ENCODE measurements at places on chromosomes 11 and 22.

GRCh38 chr11:47950396-47950795, 30.0 kb upstream of the PTPRJ start:
- no peak for DNase-seq

GRCh38 chr22:19931514-19931913, 10.1 kb upstream of the COMT start:
- DNase-seq: no peak

GRCh38 chr22:40818192-40818746, 877 bp downstream of the SLC25A17 start:
- DNase-seq: no peak

- DNase-seq: no peak
Measured at GRCh38 chr22:38802671-38803121, 8.8 kb upstream of the DNAL4 start.

- no peak for DNase-seq
Measured at GRCh38 chr22:23908587-23909205, 14.5 kb downstream of the MIF start.

DNA sequence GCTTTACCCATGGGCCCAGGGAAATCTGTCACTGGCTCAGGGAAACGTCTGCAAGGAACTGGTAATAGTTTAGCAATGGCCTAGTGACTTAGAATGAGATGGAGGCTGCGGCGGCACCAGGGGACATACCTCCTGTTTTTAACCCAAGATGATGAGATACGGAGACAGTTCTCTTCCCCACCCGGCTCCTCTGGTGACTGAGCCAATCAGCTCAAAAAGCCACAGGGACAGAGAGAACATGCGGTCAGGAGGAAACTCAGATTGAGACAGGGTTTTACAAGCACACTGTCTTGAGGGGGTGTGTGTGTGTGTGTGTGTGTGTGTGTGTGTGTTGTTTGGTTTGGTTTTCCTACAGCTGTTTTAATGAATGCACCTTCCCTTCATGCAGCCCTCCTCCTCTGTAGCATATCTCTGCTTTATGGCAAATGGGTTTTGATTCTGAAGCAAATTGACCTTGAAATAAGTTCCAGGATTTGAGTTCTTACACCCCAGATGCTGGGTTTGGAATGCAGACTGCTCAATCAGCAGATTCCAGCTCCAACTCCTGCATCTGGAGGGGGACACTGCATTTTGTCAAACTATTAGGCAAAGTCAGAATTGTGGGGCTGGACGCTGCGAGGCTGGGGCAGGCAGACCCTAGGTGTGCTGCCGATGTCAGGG, 246.2 kb downstream of the NTM start:
- DNase-seq: no peak

DNA sequence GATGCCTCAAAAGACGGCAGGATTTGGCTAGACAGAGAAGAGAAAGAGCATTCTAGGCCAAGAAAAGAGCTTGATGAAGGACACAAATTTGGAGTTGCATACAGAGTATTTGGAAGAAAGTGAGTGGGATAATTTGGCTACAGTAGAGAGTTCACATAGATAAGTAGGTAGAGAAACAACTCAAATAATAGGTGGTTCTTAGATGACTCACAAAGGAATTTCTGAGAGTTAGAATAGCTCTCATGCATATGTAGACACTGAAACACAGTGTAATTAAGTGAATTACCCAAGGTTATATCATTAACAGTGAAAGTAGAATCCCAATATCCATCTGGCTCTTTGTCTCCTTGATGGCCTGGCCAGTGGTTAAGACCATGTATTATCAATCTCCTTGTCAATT, 228.6 kb upstream of the DDI1 start:
- DNase-seq: no peak

GRCh38 chr11:128938156-128938885, 4.3 kb downstream of the TP53AIP1 start:
- no peak for DNase-seq

DNA sequence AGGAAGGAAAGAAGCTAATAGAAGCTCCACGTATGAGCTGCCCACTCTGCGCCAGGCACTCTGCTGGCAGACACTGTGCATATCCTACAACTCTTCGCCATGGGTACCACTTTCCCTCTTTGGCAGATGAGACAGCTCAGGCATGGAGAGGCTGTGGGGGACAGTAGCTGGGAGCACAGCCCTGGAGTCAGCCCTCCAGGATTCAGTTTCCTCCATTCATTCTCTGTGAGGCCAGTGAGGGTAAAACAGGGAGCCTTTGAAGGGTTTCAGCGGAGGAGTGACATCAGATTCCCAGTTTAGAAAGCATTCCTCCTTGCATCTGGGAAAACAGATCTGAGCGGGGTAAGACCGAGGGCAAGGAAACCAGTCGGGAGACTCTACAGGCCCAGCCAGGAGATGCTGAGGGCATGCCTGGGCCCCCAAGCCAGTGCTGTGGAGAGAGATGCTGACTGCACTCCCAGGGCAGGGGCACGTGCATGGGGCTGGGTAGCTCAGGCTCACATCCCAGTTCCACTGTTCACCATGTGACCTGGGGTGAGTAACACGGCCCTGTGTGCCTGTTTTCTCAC, 58.3 kb upstream of the EMID1 start:
- DNase-seq: no peak

DNA sequence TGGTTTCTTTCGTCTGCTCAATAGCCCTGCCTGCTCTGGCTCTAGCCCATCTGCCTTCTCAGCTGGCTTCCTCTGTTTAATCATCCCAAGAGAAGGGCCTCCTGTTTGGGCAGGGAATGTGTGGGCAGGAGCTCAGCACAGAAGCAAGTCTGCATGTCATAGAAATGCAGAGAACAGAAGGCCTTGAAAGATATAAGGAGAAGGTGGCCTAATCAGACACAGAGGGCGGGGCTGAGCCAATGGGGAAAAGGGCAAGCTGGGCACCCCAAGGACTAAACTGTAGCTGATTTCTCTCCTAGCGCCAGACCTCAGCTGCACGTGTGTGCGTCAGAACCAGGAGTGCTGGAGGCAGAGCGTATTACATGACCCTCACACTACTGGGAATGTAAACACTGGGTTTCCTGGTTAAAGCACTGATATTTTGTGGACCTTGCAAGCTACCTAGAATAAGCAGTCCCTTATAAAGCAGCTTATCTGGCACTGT, 7.6 kb upstream of the CCKBR start:
- no peak for DNase-seq

DNA sequence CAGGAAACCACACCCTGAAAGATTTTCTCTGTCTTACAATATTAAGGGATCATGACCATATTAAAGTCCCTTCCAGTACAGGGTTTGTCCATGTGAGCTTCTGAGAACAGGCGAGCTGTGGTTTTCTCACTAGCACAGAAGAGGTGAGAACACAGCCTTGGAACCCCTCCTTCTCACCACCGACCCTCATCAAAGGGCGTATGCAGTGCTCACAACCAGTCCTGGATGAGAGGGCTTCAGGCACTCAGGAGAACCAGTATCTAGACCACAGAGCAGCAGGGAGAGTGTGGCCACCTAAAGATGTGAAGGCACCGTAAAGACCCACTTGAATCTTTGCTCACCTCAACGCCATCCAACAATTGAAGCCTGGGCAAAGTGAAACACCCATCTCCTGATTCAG, 397.0 kb downstream of the ETS1 start:
- no peak for DNase-seq

DNA sequence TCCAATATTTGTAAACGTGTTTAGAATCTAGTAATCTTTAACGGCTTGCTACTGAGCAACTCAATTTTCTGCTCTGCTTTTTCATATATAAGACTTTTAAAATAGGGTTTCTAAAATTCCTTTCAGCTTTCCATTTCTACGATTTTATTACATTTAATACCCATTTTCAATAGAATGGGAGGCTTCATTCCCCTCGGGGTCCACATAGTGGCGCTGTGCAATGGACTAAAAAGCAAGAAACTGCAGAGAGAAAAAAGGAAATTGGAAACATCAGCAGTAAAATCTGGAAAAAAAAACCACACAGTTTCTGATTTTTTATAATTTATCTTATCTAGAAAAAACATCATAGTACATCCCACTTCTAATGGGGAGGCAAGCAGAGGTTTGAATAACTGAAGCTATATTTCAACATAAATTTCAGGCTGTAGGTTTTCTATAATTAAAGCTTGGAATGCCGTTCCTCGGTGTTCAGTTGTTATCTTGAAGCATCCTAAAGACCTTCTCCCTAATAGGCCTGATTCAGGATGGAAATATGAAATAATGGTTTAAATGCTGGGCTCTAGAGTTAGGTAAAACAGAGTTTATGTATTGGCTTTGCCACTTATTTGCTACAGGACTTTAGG, 18.7 kb upstream of the JHY start:
- DNase-seq: peak; percentile 7

DNA sequence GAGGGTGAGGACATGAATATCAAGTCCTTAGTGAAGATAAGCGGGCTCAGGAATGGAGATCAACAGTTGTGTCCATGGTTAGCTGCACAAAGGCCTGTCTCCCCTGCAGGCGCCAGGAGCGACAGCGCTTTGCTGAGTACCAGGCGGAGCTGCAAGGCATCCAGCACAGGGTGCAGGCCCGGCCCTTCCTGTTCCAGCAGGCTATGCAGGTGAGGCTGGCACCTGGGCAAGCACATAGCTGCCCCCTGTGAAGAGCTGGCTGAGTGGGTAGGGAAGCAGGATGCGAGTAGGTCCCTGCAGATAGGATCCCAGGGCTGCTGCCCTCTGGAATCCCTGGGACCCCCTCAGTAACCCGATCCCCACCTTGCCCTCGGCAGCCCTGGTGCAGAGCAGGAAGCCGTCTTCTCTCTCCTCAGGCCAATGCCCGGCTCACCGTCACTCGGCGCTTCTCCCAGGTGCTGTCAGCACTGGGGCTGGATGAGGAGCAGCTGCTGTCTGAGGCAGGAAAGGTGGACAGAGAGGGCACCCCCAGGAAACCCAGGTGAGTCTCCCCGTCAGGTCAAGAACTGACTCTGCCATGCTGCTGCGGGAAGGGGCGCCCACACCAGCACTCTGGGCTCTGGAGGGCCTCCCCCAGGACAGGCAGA, 2.6 kb upstream of the SART1 start:
- no peak for DNase-seq
